Neural cell (in vitro differentiated cells): ENCODE measurements at places on chromosomes 16 and 17. TPM values are rescaled to one million over a fixed set of nuclear protein-coding genes. Genes with fewer than 3 reads are reported as not detected.

Gene PIK3R5
- polyA plus RNA-seq: not detected in 2 replicates

Gene ADAD2
- not detected in 2 replicates for polyA plus RNA-seq

Gene FSCN2
- polyA plus RNA-seq: 3.6 and 4.8 TPM in 2 replicates

Gene HOXB7
- not detected in 2 replicates for polyA plus RNA-seq
